ENCODE measurements at places on chromosomes 3 and 15.

GRCh38 chr15:30001602-30002001, 81.2 kb upstream of the GOLGA8J start:
- DNase-seq, result no peak

- DNase-seq, result no peak
These were observed at the start of gene SLC38A3 for GRCh38 chr3:50204804-50205412. Gene SLC38A3 (plus strand): TSS chr3:50205271. CDS start chr3:50214200, 8,929 bp downstream.

GRCh38 chr15:100716456-100717085, 114.2 kb downstream of the ASB7 start:
- DNase-seq, result no peak

DNA sequence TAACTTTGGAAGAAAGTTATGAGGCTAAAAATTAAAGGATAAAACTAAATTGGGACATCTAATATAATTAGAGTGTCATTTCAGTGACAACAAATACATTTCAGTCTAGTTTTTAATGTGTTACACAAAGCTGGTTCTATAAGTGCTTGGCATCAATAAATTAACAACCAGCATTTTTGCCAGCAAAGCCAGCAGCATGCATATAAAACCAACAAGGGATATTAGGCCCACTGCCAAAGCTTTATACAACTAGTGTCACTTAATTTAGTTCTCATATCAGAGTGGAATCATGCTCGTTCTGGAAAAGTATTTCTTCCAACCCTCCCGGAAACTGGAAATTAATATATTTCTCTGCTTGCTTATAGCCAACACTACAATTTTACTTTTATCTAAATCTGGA, 88.8 kb downstream of the THBS1 start:
- DNase-seq, result no peak

GRCh38 chr3:138460536-138461205, 26.3 kb downstream of the ESYT3 start:
- DNase-seq, result no peak

GRCh38 chr15:63178034-63178433, 11.4 kb upstream of the RAB8B start:
- no peak for DNase-seq

- DNase-seq, result no peak
These were observed 221.1 kb upstream of the TLE3 start for GRCh38 chr15:70318594-70319465.

DNA sequence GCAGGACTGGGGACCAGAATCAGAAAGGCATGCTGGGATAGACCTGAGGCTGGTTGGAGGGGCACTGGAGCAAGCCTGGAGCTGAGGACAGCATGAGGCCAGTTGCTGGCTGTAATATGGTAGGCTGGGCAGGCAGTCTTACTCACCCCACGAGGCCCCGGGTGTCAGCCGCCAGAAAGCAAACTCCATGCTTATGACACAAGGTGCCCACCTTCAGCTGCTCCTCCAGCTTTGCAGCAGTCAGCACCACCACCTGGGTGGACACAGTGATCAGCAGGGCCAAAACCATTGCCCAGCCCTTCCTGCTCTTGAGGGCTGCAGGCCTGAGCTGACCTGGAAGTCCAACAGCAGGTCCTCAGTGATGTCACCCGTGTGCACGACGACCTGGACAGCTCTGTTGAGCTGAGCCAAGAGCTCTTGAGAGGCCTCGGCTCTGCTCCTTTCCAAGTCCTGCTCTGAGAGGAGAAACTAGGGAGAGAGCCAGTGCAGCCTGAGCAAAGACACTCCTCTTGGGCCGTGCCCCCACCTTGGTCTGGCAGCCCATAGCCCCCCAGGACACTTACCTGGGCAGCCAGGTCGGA, 747 bp downstream of the UBA7 start:
- no peak for DNase-seq

GRCh38 chr3:196149375-196149774, 61.8 kb downstream of the ZDHHC19 start:
- no peak for DNase-seq

GRCh38 chr15:93360976-93361375, 272.0 kb upstream of the RGMA start:
- no peak for DNase-seq

DNA sequence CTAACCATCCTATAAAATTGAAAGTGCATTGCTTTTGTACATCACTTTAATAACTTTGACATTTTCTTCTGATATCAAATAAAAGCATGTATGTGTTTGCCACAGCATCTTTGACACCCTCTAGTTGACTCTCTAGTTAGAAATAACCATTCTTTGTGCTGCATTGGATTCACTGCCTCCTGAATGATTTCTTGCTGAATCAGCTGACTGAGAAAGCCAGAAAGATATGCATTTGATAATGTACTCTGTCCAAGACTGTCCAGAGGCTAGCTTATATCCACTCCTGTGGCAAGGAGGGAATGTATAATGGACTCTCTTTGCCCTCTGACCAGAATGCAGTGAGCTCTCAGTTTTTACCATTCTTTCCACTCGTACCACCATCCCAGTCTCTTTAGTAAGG, 6.2 kb downstream of the RAB11A start:
- no peak for DNase-seq

- no peak for DNase-seq
These were observed 178.8 kb downstream of the CHST2 start for GRCh38 chr3:143298380-143298779.

- no peak for DNase-seq
These were observed 13.4 kb downstream of the B4GALT4 start for GRCh38 chr3:119227070-119227850.

GRCh38 chr3:189982321-189982945, 138.3 kb downstream of the P3H2 start:
- DNase-seq, result no peak

DNA sequence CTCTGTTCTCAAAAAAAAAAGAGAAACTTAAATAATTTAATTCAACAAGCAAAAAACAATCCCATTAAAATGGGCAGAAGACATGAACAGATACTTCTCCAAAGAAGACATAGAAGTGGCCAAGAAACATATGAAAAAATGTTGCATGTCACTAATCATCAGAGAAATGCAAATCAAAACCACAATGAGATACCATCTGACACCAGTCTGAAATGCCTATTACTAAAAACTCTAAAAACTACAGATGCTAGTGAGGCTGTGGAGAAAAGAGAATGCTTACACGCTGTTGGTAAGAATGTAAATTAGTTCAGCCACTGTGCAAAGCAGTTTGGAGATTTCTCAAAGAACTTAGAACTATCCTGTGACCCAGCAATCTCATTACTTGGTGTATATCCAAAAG, 382.9 kb downstream of the OTOL1 start:
- DNase-seq, result no peak

Measured in kidney tubule cell (primary cell).